ENCODE measurements at places on chromosomes 6 and 20. TPM values are rescaled to one million over a fixed set of nuclear protein-coding genes. Genes with fewer than 3 reads are reported as not detected.

CYP21A2 gene
- 6.9 TPM for polyA plus RNA-seq

PEX7 gene
- 6.7 TPM for polyA plus RNA-seq

VPS16 gene
- polyA plus RNA-seq: 14.5 TPM

DSP gene
- polyA plus RNA-seq: 25.0 TPM

OPRL1 gene
- 0.28 TPM for polyA plus RNA-seq

GMPR gene
- polyA plus RNA-seq: 2.1 TPM

TINAG gene
- polyA plus RNA-seq: not detected

SPTLC3 gene
- 4.2 TPM for polyA plus RNA-seq

HLA-A gene
- 256 TPM for polyA plus RNA-seq

GRCh38 chr6:154356690-154357089 lies at the start of gene IPCEF1:
Gene IPCEF1, minus strand, starts transcription at chr6:154356803. Its CDS starts 90,856 bp downstream, at chr6:154265947.
- no peaks in the 10 kb centered on the region for H3K4me1 ChIP-seq
- no peaks in the 10 kb centered on the region for H3K27me3 ChIP-seq
- no peaks in the 10 kb centered on the region for H3K36me3 ChIP-seq

- no peaks in the 10 kb centered on the region for H3K4me1 ChIP-seq
- H3K27me3 ChIP-seq: no peaks in the 10 kb centered on the region
- no peaks in the 10 kb centered on the region for H3K36me3 ChIP-seq
- no peak overlapping the region for H3K27ac ChIP-seq
These were observed 165.2 kb upstream of the TOP1 start for GRCh38 chr20:40863355-40863919.

DNA sequence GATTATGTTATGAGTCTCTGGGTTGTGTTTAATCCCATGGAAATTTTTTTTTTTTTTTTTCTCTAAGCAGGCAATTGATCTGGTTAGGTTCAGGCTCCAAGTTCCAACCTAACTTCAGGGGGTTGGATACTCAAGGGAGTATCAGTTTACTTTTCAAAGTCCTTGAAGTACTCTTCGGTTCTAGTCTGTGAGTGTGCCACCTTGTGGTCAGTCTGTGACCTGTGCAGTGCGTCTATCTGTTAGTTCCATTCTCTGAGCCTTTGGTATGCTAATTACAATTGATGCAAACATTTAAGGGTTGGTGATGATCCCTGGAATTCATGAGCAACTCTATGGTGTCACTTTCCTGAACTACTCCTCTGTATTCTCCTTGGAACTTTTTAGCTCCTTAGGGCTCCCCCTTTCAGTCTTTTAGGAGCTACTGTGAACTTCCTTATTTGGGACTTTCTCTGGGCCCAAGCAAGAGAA lies 342.0 kb downstream of the SOX4 start:
- DNase-seq: no peak
- H3K27me3 ChIP-seq: no peaks in the 10 kb centered on the region
- no peaks in the 10 kb centered on the region for H3K4me1 ChIP-seq
- H3K36me3 ChIP-seq: no peaks in the 10 kb centered on the region

DNA sequence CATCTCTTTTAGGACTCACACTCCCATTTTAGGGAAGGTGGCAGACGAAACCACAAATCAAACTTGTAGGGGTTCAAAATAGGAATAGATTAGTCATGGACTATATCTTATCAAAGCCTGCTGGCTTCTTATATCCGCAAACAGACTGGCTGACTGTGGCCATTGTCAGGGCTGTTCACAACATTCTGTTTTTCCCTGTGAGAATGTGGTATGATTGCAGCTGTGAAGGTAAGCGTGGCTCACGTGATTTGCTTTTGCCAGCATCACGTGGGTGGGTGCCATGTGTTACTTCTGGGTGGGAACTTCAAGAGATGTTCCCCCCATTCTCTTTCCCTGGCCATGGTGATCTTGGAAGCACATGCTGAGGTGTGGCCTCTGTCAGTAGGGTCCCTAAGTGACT lies 5.9 kb downstream of the IP6K3 start:
- H3K4me3 ChIP-seq: no peak overlapping the region
- H3K36me3 ChIP-seq: no peaks in the 10 kb centered on the region
- H3K27me3 ChIP-seq: no peaks in the 10 kb centered on the region
- peaks cover 59% of the 10 kb centered on the region for H3K4me1 ChIP-seq

GRCh38 chr20:18657575-18657974 lies 69.7 kb downstream of the DTD1 start:
- H3K27ac ChIP-seq: no peak overlapping the region
- no peaks in the 10 kb centered on the region for H3K36me3 ChIP-seq
- no peak overlapping the region for H3K4me3 ChIP-seq
- no peak for DNase-seq
- no peaks in the 10 kb centered on the region for H3K27me3 ChIP-seq

GRCh38 chr6:161162722-161163121 lies 111.1 kb downstream of the AGPAT4 start:
- H3K27ac ChIP-seq: no peak overlapping the region
- no peaks in the 10 kb centered on the region for H3K27me3 ChIP-seq
- DNase-seq: no peak
- no peak overlapping the region for H3K4me3 ChIP-seq
- no peaks in the 10 kb centered on the region for H3K36me3 ChIP-seq
- peaks cover 15% of the 10 kb centered on the region for H3K4me1 ChIP-seq

DNA sequence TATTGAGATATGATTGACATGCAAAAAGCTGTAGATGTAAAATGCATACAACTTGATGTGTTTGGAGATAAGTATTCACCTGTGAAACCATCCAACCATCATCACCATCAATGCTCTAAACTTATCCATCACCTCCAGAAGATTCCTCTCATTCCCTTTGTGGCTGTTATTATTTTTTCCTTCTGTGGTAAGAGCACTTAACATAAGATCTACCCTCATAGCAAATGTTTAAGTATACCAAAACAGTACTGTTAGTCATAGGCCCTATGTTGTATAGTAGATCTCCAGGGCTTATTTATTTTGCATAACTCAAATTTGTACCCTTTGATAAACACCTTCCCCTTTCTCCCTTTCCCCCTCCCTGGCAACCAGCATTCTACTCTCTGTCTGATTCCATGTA lies 31.2 kb upstream of the CCN6 start:
- peaks cover 20% of the 10 kb centered on the region for H3K4me1 ChIP-seq
- H3K36me3 ChIP-seq: no peaks in the 10 kb centered on the region
- no peak for DNase-seq
- no peak overlapping the region for H3K27ac ChIP-seq
- no peaks in the 10 kb centered on the region for H3K27me3 ChIP-seq

DNA sequence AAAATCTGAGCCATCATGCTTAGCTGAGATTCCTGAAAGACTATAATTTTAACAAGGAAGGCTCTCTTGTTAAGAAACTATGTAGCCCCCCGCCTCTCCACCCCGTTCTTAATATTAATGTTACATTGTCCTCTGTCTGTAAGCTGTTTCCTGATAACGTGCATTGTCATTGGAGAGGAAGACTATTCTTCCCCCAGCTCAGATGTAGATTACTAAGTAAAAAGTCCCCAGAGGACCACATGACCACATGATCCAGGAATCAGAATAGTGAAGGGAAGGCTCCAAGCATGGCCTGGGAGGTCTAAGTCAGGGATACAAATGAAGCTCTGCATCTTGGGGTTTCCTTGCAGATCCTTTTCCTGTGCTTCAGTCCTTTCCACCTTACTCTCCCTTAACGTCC lies 106.4 kb downstream of the JARID2 start:
- no peak overlapping the region for H3K27ac ChIP-seq
- H3K4me1 ChIP-seq: peaks cover 8% of the 10 kb centered on the region
- H3K36me3 ChIP-seq: no peaks in the 10 kb centered on the region
- no peak for DNase-seq
- H3K27me3 ChIP-seq: no peaks in the 10 kb centered on the region
